Urothelium cell line (cell line): ENCODE measurements at places on chromosomes 4 and X.
A peak's percentile ranks its signal among the peaks of the same experiment; 100 is the strongest.

DNA sequence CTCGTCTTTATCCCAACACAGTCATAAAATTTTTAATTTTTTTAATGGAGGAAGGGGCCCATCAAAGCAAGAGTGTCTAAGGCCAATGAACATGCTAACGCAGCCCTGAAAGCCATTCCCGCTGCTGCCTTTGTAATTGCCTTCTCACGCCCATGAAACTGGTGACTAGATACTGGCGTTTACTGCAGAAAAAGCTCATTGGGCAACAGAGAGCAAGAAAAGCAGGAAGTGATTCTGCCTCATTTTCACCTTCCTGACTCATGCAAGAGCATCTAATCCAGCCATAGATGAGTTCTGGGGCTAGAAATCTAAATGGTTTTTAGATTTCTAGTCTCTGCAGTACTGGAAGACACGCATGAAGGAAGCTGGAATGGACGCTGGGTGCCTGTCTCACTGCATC lies 72.5 kb downstream of the ANXA3 start:
- no peak for DNase-seq

GRCh38 chr4:10437735-10438134 lies 19.5 kb downstream of the ZNF518B start:
- no peak for DNase-seq

DNA sequence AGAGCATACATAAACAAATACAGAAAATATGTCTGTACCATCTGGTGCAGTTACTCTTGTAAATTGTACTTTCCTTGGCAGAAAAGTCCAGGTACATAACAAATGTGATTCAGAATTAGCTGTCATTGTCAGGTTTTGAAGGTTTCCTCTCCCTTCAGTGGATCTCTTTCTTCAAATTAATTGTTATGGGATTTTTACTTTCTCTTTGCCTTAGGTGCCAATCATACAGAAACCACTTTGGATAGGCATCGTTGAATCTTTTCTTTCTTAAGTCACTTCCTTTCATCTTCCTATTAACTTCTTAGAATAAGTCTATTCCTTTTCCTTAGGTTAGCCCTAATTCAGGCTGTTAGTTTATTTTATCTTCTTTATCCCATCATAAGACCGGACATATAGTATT lies 1992.1 kb upstream of the IGFBP7 start:
- DNase-seq: no peak

DNA sequence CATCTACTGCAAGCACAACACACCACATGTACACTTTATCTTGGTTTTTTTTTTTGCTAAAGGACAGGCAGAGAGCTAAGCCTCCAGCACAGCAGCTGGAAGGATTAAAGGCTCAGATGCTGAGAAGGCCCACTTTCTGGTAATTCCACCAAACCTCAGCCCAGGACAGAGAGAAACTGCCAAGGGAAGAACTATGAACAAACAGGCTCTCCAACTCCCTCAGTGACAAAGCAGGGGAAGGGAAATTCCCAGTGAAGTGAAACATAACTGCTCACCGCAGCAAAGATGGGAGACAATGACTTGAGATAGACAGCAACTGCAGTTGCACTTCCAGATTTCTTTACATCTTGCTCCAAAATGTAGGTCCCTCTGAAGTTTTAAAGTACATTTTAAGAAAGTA lies 4.8 kb downstream of the PROM1 start:
- no peak for DNase-seq

GRCh38 chr4:105145903-105146275 lies 787 bp upstream of the TET2 start:
- DNase-seq: peak; percentile 32

DNA sequence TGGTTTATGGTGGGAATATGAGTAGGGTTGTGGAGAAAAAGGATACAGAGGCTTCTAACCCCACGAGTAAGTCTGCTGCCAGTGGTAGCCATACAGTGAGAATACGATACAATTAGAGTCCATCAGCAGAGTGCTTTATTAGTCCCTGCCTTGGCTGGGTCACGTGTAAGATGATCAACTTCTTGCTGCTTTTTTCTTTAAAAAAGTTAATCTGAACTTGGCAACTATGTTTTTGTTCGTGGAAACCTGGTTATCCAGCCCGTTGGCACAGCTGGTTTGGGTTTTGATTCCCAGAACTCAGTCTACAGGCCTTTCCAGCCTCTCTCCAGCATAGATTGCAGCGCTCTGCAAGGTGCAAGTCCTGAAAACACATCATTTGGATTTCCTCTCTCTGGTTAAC lies 53.1 kb upstream of the LSM6 start:
- no peak for DNase-seq

- peak; percentile 21 for DNase-seq
Observed at GRCh38 chr4:170008371-170008770, 17.8 kb downstream of the MFAP3L start.

GRCh38 chrX:19628011-19628575 lies 112.8 kb upstream of the MAP3K15 start:
- no peak for DNase-seq

- no peak for DNase-seq
Observed at GRCh38 chr4:102438396-102439235, 62.5 kb upstream of the NFKB1 start.

GRCh38 chr4:121534187-121534586 lies 153.4 kb upstream of the QRFPR start:
- no peak for DNase-seq

DNA sequence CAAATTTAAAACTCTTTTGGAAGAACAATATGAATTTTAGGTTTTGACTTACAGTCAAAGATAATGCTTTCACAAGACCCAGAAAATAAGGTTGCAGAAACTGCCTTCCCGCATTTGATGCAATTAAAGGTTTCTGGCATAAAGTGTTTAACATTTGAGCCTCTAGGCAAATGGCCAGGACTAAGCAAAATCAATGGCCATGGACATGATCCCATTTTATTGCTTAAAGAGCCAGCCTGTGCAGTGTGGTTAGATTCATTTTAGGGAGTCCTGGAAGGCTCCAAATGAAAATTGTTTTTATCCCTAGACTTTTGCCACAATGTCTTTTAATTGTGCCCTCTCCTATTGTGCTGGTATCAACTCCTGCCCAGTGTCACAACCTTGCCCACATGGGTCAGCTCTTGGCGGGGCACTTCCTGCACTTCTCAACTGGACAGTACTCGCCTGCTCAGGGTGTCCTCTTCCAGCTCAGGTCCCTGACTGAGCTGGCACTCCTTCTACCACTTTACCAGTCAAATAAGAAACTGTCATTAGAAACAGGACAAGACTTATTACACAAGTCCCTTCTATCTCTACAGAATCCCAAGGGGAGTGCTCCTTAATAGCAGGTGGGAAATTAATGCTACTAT lies 208.4 kb upstream of the NPY2R start:
- DNase-seq: no peak

- no peak for DNase-seq
Observed at GRCh38 chr4:144501231-144501780, 144.7 kb upstream of the HHIP start.

DNA sequence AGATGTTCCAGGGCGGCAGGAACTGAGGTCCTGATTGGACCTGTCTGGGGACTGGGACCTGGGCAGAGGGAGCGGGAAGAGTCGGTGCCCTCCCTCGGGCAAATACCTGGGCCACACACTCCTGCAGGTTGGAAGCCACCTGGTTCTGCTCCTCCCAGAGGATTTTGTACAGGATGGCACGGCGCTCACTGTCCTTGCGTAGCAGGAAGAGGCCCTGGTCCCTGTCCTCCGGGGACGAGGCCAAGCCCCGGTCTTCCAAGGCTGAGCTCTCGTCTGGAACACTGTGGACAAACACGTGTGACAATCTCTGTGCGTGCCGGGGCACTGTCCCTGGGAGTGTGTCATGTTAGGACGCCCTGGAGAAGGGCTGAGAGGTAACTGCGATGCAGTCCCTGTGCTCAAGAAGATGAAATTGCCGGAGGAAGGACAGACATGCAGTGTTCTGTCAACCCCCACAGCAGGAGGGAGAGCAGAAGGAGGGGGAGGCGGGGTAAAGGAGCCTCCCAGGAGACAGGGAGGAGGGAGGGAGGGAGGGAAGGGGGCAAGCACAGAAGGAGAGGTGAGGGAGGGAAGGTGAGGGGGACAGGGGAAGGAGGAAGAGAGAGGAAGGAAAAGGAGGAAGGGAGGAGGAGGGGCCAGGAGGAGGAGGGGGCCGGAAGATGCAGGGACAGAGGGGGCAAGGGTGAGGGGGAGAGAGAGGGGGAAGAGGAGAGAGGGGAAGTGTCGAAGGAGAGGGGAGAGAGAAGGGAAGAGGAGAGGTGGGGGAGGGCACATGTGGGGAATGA lies 29.0 kb downstream of the PDHA1 start:
- peak; percentile 7 for DNase-seq

- DNase-seq: peak; percentile 29
Observed at GRCh38 chrX:69457756-69458155, 46.4 kb upstream of the NALF2 start.

- DNase-seq: no peak
Observed at GRCh38 chr4:129998436-129999150, 902.6 kb downstream of the C4orf33 start.

- DNase-seq: no peak
Observed at GRCh38 chr4:13881892-13882291, 254.4 kb upstream of the BOD1L1 start.

DNA sequence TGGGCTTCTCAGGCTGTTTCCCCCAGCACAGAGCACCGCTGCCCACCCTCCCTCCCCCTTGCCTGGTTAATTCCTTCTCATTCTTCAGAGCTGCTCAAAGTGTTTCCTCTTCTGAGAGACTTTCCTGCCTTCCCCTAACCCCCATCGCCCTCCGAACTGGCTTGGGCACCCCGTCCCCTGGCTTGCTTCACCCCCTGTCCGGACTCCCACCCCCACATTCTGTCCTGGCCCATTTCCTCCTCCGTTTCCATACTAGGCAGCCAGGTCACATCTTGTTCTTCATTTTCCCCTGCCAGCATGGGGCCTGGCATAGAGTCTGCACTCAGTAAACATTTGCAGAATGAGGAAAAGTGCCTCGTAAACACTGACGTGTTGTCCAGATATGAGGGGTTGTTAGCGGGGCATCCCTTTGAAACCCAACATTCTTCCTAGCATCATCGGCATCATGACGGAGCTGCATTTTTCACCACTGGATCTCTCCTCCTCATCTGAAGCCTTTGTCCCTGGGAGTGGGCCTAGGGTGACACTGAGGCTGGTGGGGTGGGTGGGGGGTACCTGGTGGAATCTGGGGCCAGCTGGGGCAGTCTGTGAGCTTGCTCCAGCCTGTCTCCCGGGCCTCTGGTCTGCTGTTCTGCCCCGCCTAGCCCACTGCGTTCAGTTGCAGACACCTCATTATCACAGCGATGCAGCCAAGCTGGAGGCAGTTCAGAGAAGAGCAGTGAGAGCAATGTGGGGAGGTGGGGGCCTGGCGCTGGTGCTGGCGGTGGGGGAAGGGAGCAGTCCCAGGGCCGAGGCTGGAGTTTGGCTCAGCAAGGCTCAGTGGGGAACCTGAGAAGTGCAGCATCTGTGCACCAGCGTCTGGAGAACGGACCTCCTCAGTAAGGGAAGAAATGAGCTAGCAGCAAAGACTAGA lies 149.4 kb upstream of the PJA1 start:
- no peak for DNase-seq

GRCh38 chr4:17058536-17058915 lies 160.1 kb upstream of the LDB2 start:
- no peak for DNase-seq

GRCh38 chrX:18542131-18542530 lies 116.7 kb downstream of the CDKL5 start:
- DNase-seq: no peak

GRCh38 chr4:55617587-55618197 lies 18.4 kb downstream of the NMU start:
- DNase-seq: no peak

DNA sequence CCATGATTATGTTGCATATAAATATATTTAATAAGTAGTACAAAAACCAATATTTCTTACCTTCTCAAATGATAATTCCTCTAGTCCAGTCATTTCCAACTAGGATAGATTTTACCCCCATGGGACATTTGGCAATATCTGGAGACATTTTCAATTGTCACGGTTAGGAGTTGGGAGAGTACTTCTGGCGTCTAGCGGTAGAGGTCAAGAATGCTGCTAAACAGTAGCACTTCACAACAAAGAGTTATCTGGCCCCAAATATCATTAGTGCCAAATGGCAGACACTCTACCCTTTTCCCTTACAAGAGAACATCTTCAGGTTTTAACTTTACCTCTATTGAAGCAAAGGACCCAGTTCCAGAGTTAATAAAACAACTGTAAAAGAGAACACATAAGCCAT lies 168.1 kb downstream of the FAT4 start:
- DNase-seq: no peak

DNA sequence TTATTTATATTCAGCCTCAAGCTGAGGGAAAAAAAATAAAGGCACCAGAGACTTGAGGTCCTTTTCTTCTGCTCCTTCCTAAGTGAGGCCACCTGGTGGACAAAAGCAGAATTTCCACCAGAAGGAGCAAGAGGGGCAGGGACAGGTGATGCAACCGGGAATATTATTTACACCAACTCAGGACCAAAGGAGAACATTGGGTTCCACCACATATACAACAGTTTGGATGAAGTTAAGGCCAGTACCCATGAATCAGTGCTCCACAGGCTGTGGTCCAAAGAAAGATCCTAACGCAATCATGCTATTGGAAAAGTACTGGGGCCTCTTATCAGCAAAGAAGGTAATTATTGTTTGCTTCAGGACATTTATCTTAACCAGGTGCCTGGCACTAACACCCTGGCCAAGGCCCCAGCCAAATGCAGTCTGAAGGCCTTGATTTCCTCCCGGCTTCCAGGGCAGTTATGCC lies 57.4 kb downstream of the TSC22D3 start:
- peak; percentile 36 for DNase-seq

GRCh38 chr4:170008801-170009200 lies 17.4 kb downstream of the MFAP3L start:
- no peak for DNase-seq

DNA sequence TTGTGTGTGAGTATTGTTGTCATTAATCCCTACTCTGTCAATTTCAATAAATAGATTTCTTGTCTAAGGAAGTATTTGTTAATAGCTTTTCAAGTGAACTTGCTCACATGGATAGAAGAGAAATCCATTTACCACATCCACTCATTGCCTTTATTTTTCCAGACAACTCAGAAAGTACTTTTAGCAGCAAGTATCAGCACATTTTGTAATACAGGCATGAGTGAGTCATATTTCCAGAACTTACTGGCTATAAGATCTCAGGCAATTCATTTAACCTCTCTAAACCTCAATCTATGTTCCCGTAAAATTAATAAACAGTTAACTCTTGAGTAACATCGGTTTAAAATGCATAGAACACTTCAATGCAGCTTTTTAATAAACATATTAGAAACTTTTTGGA lies 317.9 kb upstream of the PCDH7 start:
- no peak for DNase-seq

DNA sequence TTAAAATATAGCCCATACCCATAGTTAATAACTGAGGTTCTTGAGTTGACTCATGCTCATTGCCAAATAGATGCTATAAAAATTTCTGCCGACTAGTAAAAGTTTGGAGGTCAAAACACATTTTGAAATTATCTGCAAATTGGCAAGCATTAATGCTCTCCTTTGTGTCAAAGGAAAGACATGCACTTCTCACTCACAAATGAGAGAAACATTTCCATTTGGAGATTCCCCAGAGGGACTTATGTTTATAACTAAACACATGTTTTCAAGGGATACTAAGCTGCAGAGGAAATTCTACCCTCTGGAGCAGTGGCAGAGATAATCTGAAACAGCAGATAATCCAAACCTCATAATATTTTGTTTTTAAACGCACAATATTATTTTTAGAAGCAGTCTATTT lies 45.7 kb upstream of the CCDC160 start:
- DNase-seq: no peak
